NCI-H69 (cell line): ENCODE measurements at places on chromosomes 13 and 19.
A peak's percentile ranks its signal among the peaks of the same experiment; 100 is the strongest.

DNA sequence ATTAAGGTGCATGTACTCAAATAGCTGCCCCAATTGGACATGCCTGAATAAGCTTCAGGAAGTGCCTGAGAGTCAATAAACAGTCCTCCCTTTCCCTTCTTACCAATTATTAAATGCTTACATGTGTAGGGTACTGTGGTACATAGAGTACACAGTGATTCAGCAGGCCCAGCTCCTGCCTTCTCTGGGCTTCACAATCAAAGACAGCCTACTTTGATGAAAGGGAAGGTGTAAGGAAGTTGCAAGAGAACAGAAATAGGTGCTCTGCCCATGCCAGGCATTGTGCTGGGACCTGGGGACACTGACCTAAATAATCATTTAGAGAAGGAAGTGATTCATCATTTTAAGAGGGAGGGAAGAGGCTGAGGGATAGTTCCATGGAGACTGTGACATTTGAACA is 17.2 kb downstream of the FRY start:
- peak; percentile 72 for DNase-seq

DNA sequence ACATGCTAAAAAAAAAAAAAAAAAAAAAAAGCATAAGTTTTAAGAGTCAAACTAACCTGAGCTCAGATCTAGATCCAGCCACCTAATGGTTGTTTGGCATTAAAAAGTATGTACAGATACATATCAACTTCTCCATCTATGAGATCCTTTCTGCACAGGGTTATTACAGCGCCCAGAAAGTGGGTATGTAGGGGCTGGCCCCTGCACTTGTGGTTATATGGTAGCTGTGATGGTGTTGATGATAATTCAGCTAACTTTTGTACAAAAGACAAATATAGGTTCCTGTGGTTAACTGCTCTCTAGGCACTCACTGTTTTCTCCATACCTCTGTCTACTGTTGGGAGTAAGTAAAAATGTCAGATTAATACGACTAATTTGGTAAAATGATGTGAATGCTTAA is 81.7 kb downstream of the TNFRSF19 start:
- no peak for DNase-seq

GRCh38 chr19:28404472-28404871 is 808.5 kb downstream of the UQCRFS1 start:
- DNase-seq = no peak

GRCh38 chr13:52118595-52118994 is 10.3 kb downstream of the NEK5 start:
- DNase-seq = no peak

GRCh38 chr19:4556597-4557127 is 2.8 kb downstream of the SEMA6B start:
- peak; percentile 60 for DNase-seq

GRCh38 chr13:102227741-102228140 is 174.1 kb downstream of the FGF14 start:
- DNase-seq = peak; percentile 96
